AG10803 (cell line): ENCODE measurements at places on chromosomes 6 and 20.

- no peak for DNase-seq
Observed at GRCh38 chr20:36311141-36311853, 5.2 kb downstream of the DLGAP4 start.

DNA sequence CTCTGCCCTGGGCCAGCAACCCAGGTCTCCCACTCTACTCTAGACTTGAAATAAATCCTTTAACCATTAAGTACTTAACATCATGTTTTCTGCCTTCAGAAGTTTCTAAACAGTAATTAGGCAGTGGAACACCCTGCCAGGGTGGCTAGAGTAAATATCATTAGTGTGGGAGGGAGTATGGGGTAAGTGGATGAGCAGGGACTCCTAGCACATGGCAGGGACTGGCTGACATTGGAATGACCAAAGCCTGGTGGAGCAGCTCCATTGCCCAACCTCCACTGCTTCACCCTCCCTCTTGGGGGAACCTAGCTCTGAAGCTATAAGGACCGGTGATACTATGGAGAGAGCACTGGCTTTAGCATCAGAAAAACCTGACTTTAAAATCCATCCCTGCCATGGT, 167.1 kb downstream of the MAFB start:
- no peak for DNase-seq

GRCh38 chr20:61257611-61258010, 5.5 kb downstream of the CDH4 start:
- no peak for DNase-seq

DNA sequence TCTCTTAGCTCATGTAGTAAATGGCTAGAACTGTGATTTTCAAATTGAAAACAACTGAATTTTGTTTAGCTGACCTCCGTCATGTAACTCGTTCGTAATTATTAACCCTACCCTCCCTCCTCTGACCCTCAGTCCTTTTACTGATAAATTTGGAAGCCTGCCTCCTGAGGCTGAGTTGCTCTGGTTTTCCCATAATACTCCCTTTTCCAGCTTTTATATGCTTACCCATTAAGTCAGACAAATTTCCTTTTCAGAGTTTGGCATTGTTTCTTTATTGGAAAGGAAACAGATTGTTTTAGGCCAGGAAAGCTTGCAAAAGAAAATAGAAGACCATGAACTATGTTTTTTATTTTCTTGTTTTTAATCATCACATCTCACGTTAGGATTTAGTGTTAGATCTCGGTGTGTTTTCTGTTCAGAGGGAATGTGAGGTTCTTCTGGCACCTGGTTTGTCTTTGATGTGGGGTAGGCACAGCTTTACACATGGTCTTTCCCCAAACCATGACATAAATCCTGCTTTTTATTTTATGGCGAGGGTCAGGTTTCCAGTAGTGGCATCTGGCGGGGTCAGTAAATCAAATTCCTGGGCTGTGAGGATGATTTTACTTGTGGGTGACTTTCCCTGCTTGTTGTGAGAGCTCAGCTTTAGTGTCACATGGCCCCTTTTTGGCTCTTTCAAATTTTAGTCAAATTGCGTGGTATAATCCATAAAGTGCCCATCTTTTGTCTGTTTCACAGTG, 24.5 kb downstream of the PLCB4 start:
- peak; percentile 50 for DNase-seq

DNA sequence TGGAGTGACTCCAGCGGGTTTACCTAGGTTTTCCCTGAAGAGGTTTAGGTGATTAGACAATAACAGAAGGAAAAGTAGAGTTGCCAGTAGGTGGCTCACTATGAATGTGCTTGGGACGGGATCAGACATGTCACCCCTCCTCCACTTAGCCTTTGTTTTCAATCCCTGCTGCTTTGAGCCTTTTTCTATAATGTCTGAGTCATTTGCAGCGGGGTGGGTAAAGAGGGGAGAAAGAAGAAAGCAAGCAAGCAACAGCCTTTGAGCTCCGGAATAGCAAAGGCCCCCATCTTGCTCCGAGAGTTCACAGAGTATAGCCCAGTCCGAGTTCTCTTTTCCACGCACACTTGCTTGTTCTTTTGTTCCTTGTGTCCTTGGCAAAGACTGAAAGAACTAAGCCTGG, 129.1 kb downstream of the PACRG start:
- peak; percentile 82 for DNase-seq

DNA sequence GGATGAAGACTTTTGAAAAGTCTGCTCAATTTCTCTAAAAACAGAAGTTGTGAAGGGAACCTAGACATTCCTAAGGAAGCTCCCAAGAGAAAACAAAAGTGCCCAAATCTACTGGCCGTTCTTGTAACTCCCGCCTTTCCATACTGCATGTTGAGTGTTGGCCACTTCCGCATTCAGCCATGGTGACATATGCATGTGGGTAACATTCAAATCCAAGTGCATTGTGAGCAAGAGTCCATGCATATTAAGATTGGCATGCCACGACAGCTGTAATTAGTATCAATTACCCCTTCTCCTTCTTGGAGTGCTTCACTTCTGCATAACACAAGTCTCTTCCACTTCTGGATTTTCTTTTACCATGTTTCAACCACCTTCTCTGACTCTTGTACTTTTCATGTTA, 8.4 kb downstream of the SLC35D3 start:
- DNase-seq: no peak

GRCh38 chr20:19937651-19938420, 79.3 kb upstream of the NAA20 start:
- no peak for DNase-seq

GRCh38 chr6:165365371-165365770, 56.0 kb upstream of the C6orf118 start:
- no peak for DNase-seq

GRCh38 chr6:108438918-108439317, 121.8 kb upstream of the FOXO3 start:
- DNase-seq: peak; percentile 69

DNA sequence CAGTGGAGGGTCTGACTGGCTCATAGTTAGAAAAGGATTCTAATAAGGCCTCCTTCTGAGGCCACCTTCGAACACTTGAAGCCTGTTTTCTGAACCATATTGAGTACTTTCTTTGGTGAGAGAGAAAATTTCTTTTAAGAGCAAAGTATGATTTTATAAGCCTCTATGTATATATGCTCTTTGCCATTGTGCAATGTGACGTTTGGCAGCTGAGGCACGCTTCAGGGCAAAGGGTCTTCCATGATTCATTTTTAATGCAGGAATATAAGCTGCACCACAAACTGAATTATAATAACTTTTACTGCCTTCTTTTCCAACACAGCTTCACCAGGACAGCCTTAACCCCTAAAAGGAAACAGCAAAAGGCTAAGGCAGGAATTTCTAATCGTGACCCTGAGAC, 154.4 kb downstream of the TTLL2 start:
- no peak for DNase-seq

DNA sequence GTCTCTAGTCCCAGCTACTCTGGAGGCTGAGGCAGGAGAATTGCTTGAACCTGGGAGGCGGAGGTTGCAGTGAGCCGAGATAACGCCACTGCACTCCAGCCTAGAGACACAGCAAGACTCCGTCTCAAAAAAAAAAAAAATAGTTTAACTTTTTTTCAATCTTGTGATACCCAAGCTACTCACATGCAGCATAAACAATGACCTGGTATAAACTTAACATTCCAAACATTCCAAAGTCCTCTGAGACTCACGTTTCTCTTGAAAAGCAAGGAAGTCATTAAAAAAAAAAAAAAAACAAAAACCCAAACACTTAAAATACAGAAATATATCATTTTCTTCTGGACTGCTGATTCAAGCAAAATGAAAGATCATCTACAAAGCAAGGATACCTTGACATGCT, 14.3 kb downstream of the CRNKL1 start:
- peak; percentile 79 for DNase-seq

GRCh38 chr6:146277142-146277541, 248.3 kb downstream of the GRM1 start:
- DNase-seq: no peak

DNA sequence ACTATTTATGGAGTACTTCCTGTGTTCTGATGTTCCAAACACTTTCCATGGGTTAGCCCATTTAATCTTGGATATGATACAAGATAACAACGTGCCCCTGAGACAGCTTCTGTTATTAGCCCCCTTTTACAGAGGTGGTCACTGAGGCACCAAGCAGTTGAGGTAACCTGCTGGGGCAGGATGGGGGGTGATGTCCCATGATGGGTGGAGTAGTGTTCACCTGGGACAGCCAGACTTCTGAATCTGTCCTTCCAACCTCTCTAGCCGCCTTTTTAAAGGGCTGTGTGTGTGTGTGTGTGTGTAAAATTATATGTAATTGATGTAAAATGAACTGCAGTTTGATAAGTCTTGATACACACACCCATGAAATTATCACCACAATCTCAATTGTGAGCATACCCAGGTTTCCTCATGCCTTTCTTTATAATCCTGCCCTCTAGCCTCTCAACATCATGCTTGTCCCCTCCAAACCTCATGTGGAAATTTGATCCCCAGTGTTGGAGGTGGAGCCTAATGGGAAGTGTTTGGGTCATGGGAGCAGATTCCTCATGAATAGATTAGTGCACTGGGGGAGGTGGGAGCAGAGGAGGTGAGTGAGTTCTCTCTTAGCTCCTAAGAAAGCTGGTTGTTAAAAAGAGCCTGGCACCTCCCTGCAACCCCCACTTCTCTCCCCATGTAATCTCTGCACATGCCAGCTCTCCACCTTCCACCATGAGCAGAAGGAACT, 39.2 kb downstream of the PLAGL2 start:
- DNase-seq: peak; percentile 9

DNA sequence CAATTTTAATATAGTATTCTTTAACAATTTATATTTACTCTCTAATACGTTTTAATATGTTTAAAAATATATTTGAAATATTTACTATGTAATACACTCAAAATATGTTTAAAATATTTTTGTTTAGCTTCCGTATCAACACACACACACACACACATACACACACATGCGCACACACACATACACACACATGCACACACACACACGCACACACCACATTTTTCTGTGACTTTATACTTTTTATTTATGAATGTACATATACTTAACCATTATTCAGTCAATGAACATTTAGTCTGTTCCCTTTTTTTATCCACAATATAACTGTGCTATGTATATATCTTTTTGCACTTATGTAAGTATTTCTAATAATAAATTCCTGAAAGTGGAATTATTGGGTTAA, 15.7 kb downstream of the OR2B6 start:
- no peak for DNase-seq

DNA sequence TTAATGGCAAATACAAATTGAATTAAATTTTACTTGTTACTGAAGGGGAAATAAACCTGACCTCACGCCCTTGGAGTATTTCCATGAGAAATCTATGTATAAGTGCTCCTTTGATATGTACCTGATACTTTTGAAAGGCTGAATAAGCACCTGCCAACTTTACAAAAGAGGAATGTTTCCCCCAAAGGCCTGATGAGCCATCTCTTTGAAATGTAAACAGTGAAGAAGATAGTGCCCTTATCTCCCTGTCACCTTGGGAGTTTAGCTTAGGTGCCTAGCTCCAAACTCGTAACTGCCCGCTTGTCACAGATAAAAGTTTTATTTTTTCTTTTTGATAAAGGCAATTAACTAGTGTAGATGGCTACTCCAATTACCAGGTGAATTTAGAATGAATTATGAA, 1.1 kb upstream of the ZNF343 start:
- DNase-seq: no peak

DNA sequence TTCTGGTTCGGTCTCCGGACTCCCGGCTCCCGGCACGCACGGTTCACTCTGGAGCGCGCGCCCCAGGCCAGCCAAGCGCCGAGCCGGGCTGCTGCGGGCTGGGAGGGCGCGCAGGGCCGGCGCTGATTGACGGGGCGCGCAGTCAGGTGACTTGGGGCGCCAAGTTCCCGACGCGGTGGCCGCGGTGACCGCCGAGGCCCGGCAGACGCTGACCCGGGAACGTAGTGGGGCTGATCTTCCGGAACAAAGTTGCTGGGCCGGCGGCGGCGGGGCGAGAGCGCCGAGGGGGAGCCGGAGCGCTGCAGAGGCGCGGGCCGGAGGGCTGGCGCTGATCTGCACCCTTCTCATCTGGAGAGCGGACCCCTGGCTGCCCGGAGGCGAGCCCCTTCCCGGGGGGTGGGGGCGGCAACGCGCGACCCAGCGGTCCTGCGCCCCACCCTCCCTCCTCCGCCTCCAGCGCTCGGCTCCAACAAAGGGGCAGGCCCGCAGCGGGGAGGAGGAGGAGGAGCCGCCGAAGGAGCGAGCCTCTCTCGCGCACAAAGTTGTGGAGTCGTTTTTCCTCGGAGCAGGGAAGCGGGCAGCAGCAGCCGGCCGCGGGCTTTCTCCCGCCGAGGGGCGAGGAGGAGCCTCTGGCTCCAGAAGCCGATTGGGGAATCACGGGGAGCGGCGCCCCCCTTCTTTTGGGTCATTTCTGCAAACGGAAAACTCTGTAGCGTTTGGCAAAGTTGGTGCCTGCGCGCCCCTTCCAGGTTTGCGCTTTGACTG, at the start of gene UTRN:
UTRN (plus strand) TSS at position 553 of the 765 bp plus-strand sequence. CDS start 6,494 bp downstream, outside the sequence.
- DNase-seq: peak; percentile 83

DNA sequence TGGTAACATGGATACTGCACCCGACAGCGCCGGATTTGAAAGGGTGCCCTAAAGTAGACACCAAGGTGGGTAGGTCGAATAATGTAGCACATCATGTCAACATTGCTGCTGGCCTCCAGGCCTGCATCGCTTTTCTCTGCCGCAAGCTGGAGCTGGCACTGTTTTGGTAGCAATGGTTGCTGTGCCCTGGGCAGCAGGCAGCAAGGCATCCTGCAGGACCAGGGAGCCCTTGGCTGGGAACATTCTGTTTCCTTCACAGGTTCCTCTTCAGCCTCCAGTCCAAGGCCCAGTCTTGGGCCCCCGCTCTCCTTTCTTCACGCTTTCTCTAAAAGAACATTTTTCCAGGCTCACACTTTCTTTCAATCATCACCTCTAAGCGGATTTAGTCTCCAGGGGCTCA, 365.8 kb upstream of the JARID2 start:
- no peak for DNase-seq

- no peak for DNase-seq
Observed at GRCh38 chr6:1598886-1599285, 10.8 kb upstream of the FOXC1 start.

- peak; percentile 48 for DNase-seq
Observed at GRCh38 chr6:138509371-138509770, 10.1 kb upstream of the NHSL1 start.

- DNase-seq: peak; percentile 98
Observed at GRCh38 chr6:28985462-28986164, 19.5 kb downstream of the ZNF311 start.

GRCh38 chr6:63685446-63686379, 50.1 kb downstream of the PHF3 start:
- no peak for DNase-seq

GRCh38 chr6:111068866-111069234, 18.5 kb upstream of the SLC16A10 start:
- DNase-seq: no peak

DNA sequence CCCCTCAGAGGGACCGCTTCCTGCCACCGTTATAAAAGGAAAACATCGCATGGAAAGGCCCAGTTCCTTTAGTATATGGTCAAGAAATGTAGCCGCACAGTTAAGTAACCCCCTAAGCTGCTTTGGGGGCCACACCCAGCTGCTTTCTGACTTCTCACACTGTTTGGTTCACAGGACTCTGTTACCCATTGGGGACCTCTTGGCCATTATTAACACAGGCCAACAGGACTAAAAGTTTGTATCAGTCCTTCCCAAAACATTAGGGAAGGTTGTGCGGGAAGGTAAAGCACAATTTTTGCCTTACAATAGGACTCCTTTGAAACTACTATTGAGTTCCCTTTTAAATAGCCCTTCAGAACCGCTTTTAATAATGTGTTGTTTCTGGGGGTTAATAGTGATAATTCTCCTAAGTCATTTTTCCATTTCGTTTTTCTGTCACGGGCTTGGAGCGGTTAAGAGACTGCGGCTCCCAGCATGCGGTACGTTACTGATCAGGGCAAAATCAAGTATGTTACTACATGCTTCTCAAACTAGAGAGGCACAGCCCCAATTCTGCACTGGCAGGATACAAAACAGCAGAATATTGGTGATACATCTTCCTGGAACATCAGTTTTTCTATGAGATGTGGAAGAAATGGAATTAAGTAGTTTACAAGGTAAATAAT, 668 bp upstream of the RPP40 start:
- no peak for DNase-seq
